ENCODE measurements at places on chromosomes 6 and 20.

GRCh38 chr6:155883741-155884140 is 428.1 kb upstream of the NOX3 start:
- no peak for DNase-seq

DNA sequence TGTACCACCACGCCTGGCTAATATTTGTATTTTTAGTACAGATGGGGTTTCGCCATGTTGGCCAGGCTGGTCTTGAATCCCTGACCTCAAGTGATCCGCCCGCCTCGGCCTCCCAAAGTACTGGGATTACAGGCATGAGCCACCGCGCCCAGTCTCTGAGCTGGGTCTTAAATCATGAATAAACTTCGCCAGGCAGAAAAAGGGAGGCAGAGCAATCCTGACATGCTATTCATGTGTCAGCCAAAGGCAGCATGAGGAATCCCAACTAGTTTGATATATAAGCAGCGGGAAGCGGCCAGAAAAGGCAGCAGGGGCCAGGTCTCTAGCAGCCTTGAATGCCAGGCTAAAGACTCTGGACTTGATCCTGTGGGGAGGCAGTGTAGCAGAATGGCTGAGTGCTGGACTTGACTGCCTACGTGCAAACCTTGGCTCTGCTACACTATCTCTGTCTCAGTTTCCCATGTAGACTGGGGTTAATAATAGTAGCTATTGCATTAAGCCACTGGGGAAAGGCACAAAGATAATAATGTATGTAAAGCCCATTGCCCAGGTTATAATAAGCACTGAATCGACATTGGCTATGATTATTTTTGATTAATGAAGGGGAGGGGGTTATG is 1.8 kb downstream of the PROCR start:
- no peak for DNase-seq

DNA sequence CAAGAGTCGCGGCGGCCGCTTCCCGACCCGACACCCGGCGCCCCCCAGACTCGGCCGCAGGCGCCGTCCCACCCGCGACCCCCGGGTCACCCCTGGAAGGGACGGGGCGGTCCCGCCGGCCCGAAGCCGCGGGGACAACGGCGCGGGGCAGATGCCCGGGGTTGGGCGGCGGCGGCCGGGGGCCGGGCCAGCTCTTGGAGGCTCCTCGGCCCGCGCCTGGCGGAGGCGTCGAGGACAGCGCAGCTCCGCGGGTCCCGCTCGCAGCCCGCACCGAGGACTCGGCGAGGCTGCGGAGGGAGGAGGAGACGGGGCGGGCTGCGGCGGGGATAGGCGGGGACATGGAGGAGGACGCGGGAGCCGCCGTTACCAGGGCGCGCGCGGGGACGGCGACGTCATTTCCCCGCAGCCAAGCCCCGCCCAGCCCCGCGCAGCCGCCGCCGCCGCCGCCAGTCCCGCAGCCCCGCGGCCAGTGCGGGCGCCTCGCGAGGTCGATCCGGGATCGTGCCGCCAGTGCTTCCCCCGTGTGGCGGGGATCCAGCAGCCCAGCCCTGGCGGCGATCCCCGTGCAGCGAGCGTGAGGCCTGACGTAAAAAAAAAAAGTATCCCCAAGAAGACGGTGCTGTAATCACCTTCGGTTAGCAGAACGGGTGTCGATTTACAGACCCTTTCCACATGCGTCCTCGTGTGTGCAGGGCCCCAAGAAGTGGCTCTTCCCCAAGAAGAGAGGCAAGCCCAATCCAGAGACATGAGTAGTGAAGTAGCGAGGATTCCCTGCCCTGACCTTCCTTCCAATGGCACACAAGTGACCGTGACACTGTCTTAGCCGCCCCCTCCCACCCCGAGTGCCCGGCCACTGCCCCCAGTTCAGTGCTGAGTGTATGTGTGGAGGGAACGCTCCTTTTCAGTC is at the start of gene FAM184A:
Gene FAM184A (minus strand): TSS at position 289 of the 907 bp plus-strand sequence. CDS start 365 bp downstream, outside the sequence.
- peak; percentile 21 for DNase-seq

- no peak for DNase-seq
These were observed 10.1 kb upstream of the MRGBP start for GRCh38 chr20:62786157-62786556.

- DNase-seq: no peak
These were observed 76.1 kb upstream of the MANEA start for GRCh38 chr6:95501032-95501904.

DNA sequence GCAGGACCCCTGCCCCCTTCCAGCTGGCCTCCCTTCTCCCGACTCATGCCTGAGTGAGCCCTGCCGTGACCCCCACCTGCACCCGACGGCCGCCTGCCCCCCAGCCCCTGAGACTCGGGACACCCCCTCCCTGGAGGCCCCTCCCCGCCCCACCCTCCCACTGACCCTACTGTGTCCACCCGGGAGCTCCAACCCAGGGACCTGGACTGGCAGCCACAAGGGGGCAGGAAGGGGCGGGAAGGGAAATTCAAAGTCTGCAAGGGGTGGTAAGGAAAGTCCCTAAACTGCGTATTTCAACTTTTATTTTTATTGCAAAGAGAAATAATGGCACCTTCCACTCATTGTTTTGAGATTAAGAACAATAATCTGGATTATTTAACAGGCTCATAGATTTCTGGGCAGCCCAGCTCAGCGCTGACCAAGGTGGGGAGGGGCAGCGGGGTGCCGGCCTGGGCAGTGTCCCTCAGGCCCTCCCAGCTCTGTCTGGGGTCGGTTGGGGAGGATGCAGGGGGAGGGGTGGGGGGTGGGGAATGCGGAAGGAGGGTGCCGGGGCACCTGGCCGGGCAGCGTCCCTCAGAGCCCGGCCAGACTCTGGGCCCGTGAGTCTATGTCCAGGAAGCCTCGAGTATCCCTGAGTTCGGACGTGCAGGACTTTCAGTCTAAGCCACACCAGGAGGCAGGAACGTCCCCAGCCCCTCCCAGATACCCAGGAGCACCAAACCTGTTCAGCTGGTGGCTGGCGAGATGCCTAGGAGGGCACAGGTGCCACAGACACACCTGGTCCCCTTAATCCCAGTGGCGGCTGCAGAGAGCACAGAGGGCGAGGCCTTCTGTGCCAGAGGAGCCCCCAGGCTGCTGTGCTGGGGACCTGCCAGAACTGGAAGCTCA is 1.3 kb upstream of the PTK6 start:
- no peak for DNase-seq

DNA sequence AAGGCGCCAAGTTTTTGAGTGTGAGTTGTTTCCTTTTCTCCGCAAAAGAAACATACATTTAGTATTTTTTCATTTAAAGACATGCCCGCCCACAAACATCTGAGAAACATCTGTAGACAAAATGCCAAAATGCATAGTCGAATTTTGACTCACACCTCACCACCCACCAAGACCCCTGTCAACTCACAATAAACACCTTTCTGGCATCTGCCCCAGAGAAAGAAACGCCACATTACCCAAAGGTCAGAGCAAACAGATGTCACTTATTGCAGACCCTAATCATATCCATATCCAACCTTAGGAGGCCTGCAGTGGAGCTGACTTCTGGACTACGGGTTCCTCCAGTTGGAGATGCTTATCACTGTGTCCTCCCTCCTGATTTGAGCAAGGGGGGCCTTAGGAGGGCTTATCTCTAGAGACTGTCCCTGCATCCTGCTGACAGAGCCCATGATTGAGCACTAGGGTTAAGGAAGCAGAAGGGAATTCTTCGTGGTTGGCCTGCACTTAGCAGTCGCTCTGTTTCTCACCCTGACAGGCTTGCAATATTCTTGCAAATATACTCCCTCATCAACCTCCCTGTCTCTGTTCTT is 90.5 kb upstream of the TBX18 start:
- DNase-seq: no peak

DNA sequence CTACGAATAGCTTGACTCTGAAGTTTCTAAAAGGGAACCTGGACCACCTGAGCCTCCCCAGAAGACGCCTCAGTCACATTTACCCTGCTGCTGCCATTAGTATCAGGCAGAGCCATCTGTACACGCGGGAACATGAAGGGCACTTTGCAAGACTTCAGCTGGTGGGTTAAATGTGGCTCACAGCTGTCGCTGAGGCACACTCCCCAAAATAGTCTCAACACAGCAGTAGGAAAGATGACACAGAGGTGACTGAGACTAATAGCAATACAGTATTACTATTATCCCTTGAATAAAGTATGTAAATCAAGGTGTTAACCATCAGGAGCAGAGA is 29.0 kb downstream of the PSMB1 start:
- no peak for DNase-seq

GRCh38 chr6:90263633-90264032 is 33.0 kb downstream of the BACH2 start:
- no peak for DNase-seq

GRCh38 chr6:44105146-44105545 is 22.1 kb downstream of the MRPL14 start:
- peak; percentile 43 for DNase-seq

DNA sequence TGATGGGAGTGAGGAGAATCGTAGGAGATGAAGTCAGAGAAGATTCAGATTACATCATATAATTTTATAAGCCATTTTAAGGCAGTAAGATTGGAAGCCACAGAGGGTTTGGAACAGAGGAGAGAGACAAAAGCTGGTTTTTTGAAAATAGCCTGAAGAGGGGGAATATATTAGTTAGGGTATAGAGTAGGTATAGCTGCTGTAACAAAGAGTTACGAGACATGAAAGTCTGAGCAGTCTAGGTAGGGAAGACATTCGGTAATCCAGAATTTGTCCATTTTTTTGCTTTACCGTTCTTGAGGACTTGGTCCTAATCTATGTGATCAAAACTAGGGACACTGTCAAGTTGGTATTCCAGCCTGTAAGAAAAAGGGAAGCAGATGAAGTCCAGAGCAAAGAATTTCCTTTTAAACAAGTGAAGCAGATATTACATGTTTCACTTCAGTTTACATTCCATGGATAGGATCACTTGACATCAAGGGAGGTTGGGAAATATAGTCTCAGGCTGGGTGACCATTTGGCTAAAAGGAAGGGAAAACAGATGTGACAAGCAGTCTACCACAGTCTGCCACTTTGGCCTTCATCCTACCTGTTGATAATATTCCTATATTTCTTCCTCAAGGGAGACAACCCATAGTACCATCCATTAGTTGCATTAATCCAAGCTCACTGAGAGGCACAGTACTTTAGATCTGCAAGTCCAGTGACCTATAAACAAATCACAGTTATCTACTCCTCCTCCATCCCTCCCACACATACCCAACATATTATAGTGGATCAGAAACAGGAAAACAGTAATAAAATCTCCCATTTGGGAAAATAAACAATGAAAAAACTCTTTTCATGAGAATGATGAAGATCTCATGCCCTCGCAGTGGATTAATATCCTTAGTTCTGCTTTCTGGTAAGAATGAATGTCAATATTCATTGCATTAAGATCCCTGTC is 10.2 kb downstream of the FAM135A start:
- no peak for DNase-seq

- DNase-seq: no peak
These were observed 247.9 kb downstream of the CDH4 start for GRCh38 chr20:61499859-61500554.

Measured in NCI-H446 (cell line).